CD4-positive, CD25-positive, alpha-beta regulatory T cell (primary cell): ENCODE measurements at places on chromosomes 12 and 14. TPM values are rescaled to one million over a fixed set of nuclear protein-coding genes. Genes with fewer than 3 reads are reported as not detected.

DNA sequence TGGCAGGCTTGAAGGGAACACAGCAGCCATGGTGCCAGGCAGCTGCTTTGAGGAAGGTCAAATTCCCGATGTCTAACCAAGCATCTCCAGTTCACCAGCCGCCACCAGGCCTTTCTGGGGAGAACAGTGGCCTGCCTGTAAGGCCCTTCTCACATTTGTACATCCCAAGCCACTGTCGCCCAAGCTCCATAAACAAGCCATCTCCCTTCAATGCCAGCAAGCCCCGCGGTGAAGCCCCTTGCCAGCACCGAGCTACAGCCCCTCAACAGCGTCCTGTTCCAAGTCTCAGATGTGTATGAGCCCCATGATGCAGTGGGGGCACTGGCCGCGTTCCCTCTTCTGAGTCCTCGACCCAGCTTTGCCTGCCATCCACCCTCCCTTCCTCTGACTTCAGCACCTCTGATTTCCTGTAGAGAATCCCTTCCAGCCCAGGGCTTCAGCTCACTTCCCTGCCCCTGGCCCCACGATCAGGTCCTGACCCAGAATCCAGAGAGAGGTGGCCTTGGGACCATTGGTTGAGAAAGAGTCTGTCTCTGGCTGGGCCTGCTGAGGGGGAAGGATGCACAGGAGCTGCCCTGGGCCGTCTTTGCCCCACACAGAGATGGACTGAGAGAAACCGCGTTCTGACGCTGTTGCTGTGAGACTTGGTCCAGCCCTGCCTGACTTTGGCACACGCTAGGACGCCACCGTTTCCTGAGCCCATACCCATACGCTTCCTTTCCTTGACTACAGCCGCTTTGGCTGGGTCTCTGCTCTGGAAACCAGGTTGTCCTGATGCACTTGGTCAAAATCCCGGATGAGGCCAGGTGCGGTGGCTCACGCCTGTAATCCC lies 1.9 kb upstream of the MMP17 start:
- H3K36me3 ChIP-seq, result no peaks in the 10 kb centered on the region
- DNase-seq, result no peak
- no peak overlapping the region for H3K27ac ChIP-seq
- H3K4me3 ChIP-seq, result no peak overlapping the region
- H3K27me3 ChIP-seq, result peaks cover 2% of the 10 kb centered on the region

DNA sequence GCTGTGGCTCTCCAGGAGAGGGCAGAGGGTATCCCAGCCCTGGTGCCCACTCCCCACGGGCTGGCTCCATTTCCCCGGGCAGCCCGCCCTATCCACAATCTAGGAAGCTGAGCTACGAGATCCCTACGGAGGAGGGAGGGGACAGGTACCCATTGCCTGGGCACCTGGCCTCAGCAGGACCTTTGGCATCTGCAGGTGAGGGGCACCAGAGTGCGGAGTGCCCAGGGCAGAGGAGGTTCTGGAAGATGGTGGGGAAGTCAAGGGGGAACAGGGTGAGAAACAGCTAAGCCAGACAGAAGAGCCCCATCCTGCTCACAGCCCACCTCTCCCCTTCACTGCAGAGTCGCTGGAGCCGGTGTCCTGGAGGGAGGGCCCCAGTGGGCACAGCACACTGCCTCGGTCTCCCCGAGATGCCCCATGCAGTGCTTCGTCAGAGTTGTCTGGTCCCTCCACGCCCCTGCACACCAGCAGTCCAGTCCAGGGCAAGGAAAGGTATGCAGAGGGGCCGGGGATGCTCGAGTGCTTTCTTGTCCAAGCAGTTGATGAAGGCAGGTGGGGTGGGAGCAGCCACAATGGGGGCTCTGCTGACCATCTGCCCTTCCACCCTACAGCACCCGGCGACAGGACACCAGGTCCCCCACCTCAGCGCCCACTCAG lies 10.3 kb downstream of the TNS2 start:
- H3K36me3 ChIP-seq, result peaks cover 8% of the 10 kb centered on the region
- no peak overlapping the region for H3K27ac ChIP-seq
- DNase-seq, result no peak
- H3K4me3 ChIP-seq, result no peak overlapping the region
- no peaks in the 10 kb centered on the region for H3K4me1 ChIP-seq
- H3K27me3 ChIP-seq, result no peaks in the 10 kb centered on the region

DNA sequence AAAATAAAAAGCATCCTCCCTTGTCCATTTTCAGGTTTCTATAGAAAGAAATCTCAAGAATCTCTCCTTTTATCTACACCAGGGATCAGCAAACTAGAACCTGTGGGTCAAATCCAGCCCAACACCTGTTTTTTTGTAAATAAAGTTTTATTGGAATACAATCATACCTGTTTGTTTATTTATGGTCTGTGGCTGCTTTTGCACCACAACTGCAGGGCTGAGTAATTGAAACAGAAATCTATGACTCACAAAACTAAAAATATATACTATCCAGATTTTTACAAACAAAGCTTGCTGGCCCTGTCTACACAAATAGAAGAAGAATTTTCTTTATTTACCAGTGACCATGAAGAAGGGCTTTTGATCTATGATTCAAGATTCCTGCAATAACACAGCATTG lies 95.1 kb upstream of the COCH start:
- no peak overlapping the region for H3K4me3 ChIP-seq
- no peak for DNase-seq
- no peaks in the 10 kb centered on the region for H3K4me1 ChIP-seq
- H3K27me3 ChIP-seq, result peaks cover 4% of the 10 kb centered on the region
- no peak overlapping the region for H3K27ac ChIP-seq

- no peaks in the 10 kb centered on the region for H3K27me3 ChIP-seq
- H3K4me1 ChIP-seq, result no peaks in the 10 kb centered on the region
- no peak overlapping the region for H3K4me3 ChIP-seq
- H3K36me3 ChIP-seq, result no peaks in the 10 kb centered on the region
These were observed 545.4 kb downstream of the FOXG1 start for GRCh38 chr14:29311983-29312382.

GRCh38 chr12:108302403-108303311 lies 36.5 kb downstream of the CMKLR1 start:
- no peak overlapping the region for H3K4me3 ChIP-seq
- H3K27me3 ChIP-seq, result no peaks in the 10 kb centered on the region
- H3K4me1 ChIP-seq, result peaks cover 70% of the 10 kb centered on the region
- no peak for DNase-seq
- no peaks in the 10 kb centered on the region for H3K36me3 ChIP-seq
- H3K27ac ChIP-seq, result no peak overlapping the region

DNA sequence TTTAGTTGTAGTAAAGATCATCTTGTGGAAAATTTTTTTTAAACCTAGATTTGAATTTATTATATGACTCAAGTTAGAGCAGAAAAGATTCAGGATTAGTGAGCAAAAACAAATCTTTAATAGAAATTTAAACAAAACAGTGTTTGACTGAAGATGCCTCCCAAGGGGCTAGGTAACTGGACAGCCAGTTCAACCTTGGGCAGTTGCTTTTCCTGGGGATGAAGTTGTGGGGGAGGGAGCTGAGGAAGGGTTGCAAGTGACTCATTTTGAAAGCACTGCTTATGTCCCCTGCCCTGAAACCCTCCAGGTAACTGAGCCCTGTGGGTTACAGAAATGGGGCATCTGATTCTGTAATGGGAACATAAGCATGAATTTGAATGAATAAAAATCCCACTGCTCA lies 13.1 kb downstream of the CFAP54 start:
- H3K27me3 ChIP-seq, result no peaks in the 10 kb centered on the region
- peaks cover 30% of the 10 kb centered on the region for H3K4me1 ChIP-seq
- peak; percentile 55 for DNase-seq

DNA sequence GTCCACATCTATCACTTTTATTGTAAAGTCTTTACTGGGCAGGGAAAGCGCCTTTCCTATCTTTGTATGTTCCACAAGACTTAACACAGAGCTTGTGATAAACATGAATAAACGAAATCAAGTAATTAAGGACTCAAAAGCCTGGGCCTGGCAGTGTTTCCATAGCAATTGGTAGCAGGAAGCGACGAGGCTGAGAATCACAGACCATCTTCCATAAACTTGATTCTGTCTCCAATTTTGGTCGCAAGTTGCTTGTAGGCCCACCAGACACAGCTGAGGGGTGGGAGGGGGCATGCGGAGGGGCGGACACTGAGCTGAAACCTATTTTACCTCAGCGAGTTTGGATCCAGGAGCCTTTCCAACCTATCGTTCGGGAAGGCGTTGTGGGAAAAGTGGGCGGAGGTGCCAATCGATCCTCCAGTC lies 302 bp downstream of the CCDC38 start:
- H3K27ac ChIP-seq, result peak overlapping the region; percentile 72
- H3K4me3 ChIP-seq, result peak overlapping the region; percentile 90
- no peaks in the 10 kb centered on the region for H3K27me3 ChIP-seq
- H3K36me3 ChIP-seq, result no peaks in the 10 kb centered on the region

- H3K27ac ChIP-seq, result no peak overlapping the region
- DNase-seq, result no peak
- H3K36me3 ChIP-seq, result no peaks in the 10 kb centered on the region
- no peaks in the 10 kb centered on the region for H3K4me1 ChIP-seq
- peaks cover 18% of the 10 kb centered on the region for H3K27me3 ChIP-seq
- H3K4me3 ChIP-seq, result no peak overlapping the region
These were observed 10.4 kb upstream of the PTHLH start for GRCh38 chr12:27982951-27983350.

GRCh38 chr14:104392396-104393198 lies 187.0 kb upstream of the C14orf180 start:
- H3K27me3 ChIP-seq, result no peaks in the 10 kb centered on the region
- no peak overlapping the region for H3K4me3 ChIP-seq
- H3K36me3 ChIP-seq, result no peaks in the 10 kb centered on the region

- H3K27me3 ChIP-seq, result no peaks in the 10 kb centered on the region
- no peaks in the 10 kb centered on the region for H3K36me3 ChIP-seq
These were observed 908.4 kb upstream of the NOVA1 start for GRCh38 chr14:27506272-27506671.

DNA sequence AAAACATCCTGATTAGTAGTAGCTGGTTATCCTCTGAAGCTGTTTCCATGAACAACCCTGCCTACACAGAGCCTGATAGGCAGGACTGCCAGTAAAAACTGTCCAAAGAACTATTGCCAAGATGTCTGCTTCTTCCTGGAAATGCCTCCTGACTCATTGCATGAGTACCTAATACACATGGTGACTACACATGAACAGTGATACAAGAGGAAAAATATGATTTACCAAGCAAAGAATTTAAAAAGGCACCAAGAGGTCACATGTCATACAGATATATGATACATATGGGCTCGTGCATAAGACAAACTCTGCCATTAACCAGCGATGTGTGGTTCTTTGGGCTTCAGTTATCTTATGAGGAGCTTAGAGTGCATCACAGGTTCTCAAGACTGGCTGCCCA lies 552.3 kb downstream of the SLC16A7 start:
- H3K36me3 ChIP-seq, result no peaks in the 10 kb centered on the region
- no peaks in the 10 kb centered on the region for H3K4me1 ChIP-seq
- H3K4me3 ChIP-seq, result no peak overlapping the region
- no peak overlapping the region for H3K27ac ChIP-seq

- no peak for DNase-seq
- no peaks in the 10 kb centered on the region for H3K4me1 ChIP-seq
- no peak overlapping the region for H3K27ac ChIP-seq
- H3K4me3 ChIP-seq, result no peak overlapping the region
These were observed 183.3 kb upstream of the LMO3 start for GRCh38 chr12:16789204-16789790.

DNA sequence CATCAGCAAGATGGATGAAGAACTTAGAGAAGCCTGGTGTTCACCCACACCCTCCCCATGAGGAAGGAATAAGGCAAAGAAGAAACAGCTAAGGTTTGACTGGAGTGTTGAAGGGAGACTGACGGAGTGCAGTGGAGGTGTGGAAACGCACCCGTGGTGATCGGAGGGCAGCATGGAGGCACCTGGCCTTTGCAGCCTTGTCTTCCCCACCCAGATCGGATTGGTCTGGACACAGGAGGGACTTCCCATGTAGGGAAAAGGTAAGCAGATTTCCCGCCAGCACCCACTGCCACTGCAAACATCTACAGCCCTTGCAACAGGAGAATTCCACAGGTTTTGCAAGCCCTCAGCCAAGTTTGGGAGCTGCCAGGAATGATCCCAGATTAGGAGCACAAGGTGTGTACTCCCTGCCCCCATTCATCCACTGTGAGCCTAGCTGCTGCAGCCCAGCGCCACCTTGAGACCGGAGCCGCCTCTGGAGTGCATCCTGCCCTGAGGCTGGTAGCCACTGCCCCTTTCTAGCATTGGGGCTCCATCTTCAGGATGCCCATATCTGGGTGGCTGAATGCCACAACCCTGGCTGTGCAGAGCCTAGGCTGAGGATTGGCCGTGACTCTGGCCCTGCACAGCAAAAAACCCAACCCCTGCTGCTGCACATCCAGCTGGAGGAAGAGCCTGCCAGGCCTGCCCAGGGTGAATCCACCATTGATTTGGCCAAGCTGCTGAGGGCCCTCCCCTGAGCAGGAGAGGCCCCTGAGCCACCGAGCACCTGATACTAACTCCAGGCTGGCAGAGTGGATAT lies 411.1 kb downstream of the TMEM121 start:
- H3K4me3 ChIP-seq, result no peak overlapping the region
- H3K4me1 ChIP-seq, result peaks cover 10% of the 10 kb centered on the region
- H3K36me3 ChIP-seq, result no peaks in the 10 kb centered on the region

GRCh38 chr14:67697006-67697405 lies 1.4 kb upstream of the RDH11 start:
- no peaks in the 10 kb centered on the region for H3K27me3 ChIP-seq
- DNase-seq, result no peak
- H3K4me3 ChIP-seq, result no peak overlapping the region
- H3K36me3 ChIP-seq, result peaks cover 4% of the 10 kb centered on the region

GRCh38 chr12:25419595-25419994 lies 133.5 kb downstream of the LMNTD1 start:
- H3K36me3 ChIP-seq, result no peaks in the 10 kb centered on the region
- H3K27ac ChIP-seq, result no peak overlapping the region
- DNase-seq, result no peak
- no peaks in the 10 kb centered on the region for H3K4me1 ChIP-seq
- H3K4me3 ChIP-seq, result no peak overlapping the region

DNA sequence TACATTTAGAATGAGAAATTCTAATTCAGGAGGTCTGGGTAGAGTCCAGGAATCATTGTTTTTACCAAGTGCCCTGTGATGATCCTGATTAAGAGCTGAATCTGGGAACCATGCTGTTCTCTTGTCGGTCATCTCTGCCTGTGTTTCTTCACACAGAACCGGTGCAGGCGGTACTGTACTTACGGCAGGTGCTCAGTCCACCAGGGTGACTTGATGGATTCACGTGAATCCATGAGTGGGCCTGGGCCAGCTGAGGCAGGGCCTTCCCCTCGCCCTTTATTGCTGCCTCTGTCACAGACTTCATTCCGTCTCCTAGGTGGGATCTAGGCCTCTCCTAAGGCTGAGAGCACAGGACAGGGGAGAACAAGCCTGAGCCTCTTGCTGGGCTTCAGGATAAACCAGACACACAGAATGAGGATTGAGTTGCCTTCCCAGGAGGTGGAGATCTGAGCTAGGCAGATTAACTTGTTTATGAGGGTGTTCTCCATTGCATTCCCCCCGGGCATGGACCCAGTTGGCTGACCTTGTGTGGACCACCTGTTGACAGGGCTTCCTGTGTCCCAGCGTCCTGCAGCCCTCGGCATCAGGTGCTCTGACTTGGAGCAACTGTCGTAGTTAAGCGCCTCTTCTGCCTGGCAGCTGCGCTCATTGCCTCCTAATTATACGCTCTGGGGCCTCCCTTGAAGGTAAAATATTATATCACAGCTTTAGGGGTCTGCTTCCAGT lies 42.1 kb downstream of the B4GALNT3 start:
- H3K27ac ChIP-seq, result no peak overlapping the region
- peaks cover 7% of the 10 kb centered on the region for H3K4me1 ChIP-seq
- no peak for DNase-seq
- H3K4me3 ChIP-seq, result no peak overlapping the region
- no peaks in the 10 kb centered on the region for H3K36me3 ChIP-seq

The DBX2 gene
- polyA plus RNA-seq, result not detected

The PRPH gene
- polyA plus RNA-seq, result not detected

The ETFBKMT gene
- polyA plus RNA-seq, result 0.39 TPM

The PROX2 gene
- not detected for polyA plus RNA-seq

The CLEC1A gene
- polyA plus RNA-seq, result not detected

The MGP gene
- polyA plus RNA-seq, result 0.59 TPM

The RNF212B gene
- not detected for polyA plus RNA-seq
